ENCODE measurements at places on chromosomes 6 and 20.
A peak's percentile ranks its signal among the peaks of the same experiment; 100 is the strongest.

DNA sequence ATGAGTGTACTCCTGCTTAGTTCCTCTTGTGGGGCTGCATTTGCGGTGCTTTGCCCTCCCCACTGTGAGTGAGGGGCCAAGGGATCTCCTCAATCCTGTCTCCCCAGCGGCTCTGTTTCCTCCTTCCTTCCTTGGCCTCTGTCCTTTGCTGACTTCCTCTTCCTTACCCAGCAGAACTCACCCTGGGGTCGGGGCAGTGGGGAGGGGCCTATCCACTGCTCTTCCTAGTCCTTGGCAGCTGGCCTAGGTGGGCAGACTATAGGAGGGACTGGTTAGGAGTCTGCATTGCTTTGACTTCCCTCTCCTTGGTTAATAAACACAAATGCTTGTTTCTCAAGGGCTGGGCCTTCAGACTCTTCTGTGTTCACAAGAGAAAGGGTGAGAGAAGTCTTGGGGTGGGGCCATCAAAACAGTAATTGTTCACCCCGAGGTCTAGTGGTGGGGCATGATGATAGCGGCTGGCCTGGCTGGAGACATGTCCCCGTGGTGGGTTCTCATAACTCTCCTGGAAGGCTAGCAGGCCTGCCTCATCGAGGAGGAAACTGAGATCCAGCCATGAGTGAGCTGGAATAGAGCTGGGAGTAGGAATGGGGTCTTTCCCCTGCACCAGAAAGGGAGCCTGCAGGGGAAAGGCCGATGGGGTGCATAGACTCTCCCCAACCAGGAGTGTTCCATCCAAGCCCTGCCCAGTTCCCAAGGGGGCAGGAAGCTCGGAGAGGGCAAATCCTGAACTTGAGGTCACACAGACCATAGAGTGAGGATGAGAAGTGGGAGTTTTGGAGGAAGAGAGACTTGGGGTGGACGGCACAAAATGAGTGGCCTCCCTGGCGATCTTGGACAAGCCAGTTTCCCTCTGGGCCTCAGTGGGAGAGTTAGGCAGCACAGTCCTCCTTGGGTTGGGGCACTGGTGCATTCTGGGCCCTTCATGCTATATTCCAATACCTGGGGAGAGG, 12.7 kb downstream of the FAM110A start:
- no peak for DNase-seq

- peak; percentile 8 for DNase-seq
These were observed 59.9 kb upstream of the MAP3K4 start for GRCh38 chr6:160931378-160932310.

DNA sequence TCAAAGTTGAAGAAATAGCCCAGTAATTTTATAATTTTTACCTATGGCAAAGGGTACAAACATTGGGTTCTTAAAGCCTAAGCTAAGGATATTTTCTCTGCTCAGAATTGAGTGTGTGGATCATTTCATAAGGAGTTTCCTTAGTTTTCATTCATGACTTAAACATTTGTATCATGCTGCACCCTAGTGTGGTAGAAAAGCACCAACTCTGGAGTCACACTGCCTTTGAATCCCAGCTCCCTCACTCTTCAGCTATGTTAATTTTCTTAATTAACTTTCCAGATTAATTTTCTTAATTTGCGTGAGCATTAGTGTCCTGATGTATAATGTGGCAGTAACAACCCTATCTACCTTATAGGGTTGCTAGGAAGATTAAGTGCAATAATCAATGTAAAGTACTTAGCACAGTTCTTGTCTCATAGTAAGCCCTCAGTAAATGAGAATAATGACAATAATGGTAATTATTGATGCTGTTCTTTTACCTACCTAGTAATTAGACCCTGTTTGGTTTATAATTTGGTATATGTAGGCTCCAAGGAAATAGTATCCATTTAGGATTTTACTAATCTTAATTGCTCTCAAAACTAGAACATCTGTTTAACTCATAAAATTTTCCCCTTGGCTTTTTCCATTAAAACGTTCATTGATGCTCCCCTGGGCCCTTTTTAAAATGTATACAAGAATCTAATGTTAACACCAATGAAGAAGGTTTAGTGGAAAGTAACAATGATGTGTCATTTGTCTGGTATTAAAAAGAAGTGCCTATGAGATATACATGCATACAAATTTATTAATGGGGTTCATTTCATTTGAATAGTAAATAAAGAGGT, 31.6 kb downstream of the DSE start:
- peak; percentile 47 for DNase-seq

- DNase-seq, result no peak
These were observed 392.5 kb downstream of the FRK start for GRCh38 chr6:115668211-115668610.
